ENCODE measurements at places on chromosomes 11 and 22. TPM values are rescaled to one million over a fixed set of nuclear protein-coding genes. Genes with fewer than 3 reads are reported as not detected.
A peak's percentile ranks its signal among the peaks of the same experiment; 100 is the strongest.

DNA sequence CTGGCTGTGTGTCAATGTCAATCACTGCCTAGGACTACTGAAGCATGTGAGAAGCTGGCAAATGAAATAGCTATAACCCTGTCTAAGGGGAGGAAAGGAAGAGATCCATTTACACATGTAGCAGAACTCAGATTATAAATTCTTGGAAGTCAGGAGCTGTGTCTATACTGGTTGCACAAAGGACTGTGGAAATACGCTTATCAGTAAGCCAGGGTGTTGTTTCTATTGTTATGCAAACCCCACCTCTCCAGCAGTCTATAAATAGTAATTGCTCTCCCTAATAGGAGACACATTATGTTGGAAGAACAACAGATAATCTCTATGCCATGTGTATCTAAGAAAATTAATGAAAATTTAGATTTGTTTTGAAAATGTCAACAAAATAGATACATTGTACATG is 693.4 kb upstream of the CCDC90B start:
- DNase-seq: no peak

DNA sequence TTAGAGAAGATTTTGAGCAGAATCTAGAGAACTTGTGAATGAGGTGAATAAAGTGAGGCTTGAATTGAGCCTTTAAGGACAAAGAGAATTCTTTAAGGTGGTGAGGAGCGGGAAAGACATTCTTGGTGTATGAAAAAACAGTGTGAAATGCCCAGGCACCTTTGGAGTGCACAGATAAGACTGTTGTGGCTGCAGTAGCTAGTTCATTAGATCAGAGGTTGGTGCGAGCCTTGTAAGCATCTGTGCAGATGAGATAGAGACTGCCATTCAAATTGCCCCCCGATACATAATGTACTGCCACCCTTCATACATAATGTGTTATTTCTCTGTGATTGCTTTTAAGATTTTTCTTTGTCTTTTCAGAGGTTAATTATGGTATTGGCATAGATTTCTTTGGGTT is 31.3 kb downstream of the ATXN10 start:
- no peak for DNase-seq

- peak; percentile 73 for DNase-seq
Observed at GRCh38 chr22:41574847-41575381, 14.1 kb downstream of the CSDC2 start.

- no peak for DNase-seq
Observed at GRCh38 chr11:110182886-110183285, 89.7 kb downstream of the ZC3H12C start.

DNA sequence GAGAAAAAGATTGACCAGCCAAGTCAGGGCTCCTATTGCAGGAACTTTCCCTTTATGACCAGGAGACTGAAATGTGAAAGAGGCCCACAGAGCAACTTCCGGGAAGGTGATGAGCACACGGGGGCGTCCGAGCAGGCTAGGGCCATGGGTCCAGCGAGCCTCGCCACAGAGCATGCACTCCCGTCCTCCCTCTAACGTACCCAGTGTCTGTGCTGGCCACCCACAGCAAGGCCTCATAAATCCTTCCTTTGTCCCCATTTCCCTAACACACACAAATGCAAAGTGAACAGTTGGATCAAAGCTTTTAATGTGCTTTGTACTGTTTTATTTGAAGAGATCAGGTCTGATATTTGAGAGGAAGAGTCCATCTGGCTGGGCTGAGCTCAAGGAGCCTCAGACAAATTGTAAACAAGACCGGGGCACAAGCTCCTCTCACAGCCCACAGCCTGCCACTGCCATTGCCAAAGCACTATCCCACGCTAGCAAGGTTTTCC is 44.3 kb downstream of the BLID start:
- DNase-seq: no peak

- DNase-seq: no peak
Observed at GRCh38 chr22:38171927-38172831, 9.5 kb downstream of the PLA2G6 start.

GRCh38 chr11:92253421-92253820 is 28.8 kb downstream of the FAT3 start:
- DNase-seq: no peak

DNA sequence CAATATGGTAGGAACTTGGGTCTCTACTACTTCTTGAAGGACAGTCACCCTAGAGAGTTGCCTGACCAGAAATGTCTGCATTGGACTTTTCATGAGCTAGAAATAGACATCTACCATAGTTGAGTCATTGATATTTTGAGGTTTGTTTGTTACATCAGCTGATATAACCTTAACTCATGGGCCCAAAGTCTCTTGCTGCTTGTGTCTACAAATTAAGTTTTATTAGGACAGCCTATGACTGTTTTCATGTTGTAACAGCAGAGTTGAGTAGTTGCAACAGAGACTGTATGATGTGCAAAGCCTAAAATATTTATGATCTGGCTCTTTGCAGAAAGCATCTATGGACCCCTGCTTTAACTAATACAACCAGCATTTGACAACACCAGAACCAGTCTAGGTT is 155.3 kb downstream of the MIAT start:
- no peak for DNase-seq

- DNase-seq: no peak
Observed at GRCh38 chr11:45321669-45322068, 35.5 kb upstream of the SYT13 start.

DNA sequence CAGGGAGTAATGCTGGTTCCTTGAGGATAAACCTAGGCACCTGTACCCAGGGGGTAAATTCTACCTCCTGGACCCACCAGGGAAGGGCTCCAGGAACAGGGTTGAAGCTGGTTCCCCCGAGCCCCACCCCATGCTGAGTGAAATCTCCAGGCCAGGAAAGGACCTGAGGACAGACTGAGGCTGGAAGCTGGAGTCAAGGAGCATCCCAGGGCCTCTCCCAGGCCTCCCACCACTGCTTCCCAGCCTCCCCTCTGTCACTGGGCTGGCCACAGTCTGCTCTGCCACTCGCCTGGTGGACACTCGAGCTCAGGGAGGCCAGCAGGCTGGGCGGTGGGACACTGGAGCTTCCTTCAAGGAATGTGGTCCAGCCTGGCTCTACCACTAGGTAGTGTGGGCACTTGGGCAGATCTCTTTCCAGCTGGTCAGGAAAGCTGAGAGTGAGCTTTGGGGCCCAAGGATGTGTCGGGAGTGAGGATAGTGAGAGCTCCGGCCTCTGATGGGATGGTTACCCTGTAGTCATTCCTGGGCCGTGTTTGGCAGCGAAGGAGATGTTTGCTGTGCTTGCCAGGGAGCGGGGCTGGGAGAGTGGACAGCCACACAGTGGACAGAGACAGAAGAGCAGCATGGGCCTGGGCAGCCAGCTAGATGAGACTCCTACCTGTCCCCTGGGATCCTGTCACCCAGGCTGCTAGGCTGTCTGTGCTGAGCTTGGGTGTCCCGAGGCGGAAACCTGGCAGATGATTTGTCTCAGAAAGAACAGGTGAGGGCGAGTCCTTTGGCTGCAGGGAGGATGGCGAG is 3.4 kb downstream of the OVOL1 start:
- DNase-seq: no peak

DNA sequence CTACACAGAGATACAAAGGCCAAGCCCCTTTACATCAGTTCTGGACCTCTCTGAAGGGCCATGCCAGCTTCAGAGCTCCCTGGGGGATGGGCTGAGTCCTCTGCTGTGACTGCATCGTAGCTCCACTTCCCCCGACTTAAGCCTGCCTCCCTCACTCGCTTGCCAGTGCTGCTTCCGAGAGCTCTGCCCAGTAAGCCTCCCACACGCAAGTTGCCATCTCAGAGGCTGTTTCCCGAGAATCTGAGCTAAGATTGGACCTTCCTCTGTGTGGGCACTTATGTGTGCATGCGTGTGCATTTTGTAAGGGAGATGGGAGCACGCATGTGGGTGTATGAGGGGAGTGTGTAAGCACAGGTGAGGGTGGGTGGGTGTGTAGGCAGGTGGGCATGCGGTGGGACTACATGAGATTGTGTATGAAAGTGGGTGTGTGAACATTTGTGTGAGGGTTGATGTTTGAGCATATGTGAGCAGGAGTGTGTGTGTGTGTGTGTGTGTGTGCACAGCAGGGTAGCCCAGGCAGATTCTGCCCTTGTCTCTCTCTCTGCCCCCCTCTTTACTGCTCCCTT is 163.0 kb upstream of the SYT13 start:
- DNase-seq: no peak

DNA sequence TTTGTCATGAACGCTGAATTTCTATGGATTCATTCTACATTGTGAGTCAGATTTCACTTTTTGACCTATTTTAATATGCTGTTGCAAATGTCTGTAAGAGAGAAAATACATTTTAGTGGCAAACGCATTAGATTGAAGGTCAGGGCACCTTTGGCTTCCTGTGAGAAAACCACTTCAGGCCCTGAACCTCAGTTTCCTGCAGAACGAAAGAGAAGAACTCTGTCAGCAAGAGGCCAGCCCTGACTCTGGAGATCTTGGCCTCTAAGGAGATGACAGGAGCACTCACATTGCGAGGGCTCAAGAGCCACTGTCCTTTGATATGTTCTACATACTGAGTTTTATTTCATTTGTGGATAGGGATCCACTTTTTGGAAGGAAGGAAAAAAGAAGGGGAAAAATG is 83.6 kb downstream of the KCNJ1 start:
- no peak for DNase-seq

The UPK3A gene
- total RNA-seq: not detected

The TSSK2 gene
- not detected for total RNA-seq

The RRM1 gene
- total RNA-seq: 28.0 TPM

The NEFH gene
- total RNA-seq: 0.46 TPM

The MYO18B gene
- 0.14 TPM for total RNA-seq

The MMP8 gene
- total RNA-seq: not detected

The OR4D5 gene
- total RNA-seq: not detected

Measured in upper lobe of right lung (tissue), 1 donor.